ENCODE measurements at places on chromosomes 6 and 20.

GRCh38 chr20:5950271-5951031, at the start of the genes MCM8 and TRMT6:
TSS of gene MCM8 (plus strand) at chr20:5950652. CDS start at chr20:5952016, 1,364 bp downstream.
TSS of gene TRMT6 (minus strand) at chr20:5950533. CDS start at chr20:5950405, 128 bp downstream.
- peak; percentile 97 for DNase-seq

GRCh38 chr6:163392533-163392932, 22.0 kb upstream of the QKI start:
- DNase-seq: peak; percentile 42

- no peak for DNase-seq
These were observed 52.0 kb downstream of the NHLRC1 start for GRCh38 chr6:18070486-18070885.

- no peak for DNase-seq
These were observed 26.2 kb downstream of the E2F3 start for GRCh38 chr6:20427856-20428255.

Data from suppressor macrophage treated with lipopolysaccharide for 4 hours (primary cell).